ENCODE measurements at places on chromosomes 1 and 21.

- DNase-seq, result no peak
Measured at GRCh38 chr1:19423130-19423529, 62.2 kb downstream of the CAPZB start.

DNA sequence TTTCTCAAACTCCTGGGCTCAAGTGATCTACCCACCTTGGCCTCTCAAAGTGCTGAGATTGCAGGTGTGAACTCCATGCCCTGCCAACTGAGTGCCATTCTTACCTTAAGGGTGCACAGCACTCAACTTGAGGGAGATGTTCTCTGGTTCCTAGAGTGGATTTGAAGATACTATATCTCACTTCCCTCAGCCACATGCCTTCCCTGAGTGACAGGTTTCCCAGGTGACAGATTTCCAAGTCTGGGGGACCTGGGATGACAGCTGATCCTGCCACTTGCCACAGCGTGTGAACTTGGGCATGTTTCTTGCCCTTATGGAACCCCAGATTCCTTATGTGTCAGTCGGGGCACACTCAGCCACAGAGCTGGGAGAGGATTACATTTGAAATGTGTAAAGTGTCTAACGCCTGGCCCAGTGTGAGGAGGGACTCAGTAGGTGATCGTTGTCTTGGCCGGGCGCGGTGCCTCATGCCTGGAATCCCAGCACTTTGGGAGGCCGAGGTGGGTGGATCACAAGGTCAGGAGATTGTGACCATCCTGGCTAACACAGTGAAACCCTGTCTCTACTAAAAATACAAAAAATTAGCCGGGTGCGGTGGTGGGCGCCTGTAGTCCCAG, 29.6 kb upstream of the BTG2 start:
- no peak for DNase-seq

- no peak for DNase-seq
Measured at GRCh38 chr1:211420845-211421454, 71.0 kb downstream of the RD3 start.

DNA sequence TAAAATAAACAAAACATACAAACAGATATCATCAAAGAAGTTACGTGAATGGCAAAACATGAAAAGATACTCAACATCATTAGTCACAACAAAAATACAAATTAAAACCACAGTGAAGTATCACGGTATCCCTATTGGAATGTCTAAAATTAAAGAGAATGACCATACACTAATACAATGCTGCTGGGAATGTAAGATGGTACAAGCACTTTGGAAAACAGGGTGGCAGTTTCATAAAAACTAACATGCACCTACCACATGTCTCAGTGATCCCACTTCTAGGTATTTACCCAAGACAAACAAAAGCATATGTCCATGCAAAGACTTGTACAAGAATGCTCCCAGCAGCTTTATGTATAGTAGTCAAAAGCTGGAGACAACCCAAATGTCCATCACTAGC, 69.1 kb downstream of the HSF2BP start:
- DNase-seq, result no peak

DNA sequence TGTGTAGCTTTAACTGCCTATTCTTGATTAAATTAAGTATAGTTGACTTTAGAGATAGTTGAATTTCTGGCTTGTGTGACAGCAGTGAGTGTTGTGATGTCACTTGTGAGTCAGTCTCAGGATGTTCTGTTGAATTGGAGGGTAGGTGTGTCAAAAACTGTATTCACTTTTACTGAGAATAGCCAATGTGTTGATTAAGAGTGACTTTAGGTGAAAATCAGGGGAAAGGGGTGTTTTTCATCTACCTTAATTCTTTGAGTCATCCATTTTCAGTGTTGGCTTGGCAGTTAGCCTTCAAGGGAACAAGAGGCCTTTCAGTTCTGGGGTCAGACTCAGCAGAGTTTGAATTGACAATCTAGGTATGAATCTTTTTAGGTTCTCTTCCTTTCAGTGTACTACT, 75.9 kb downstream of the CDC14A start:
- no peak for DNase-seq

DNA sequence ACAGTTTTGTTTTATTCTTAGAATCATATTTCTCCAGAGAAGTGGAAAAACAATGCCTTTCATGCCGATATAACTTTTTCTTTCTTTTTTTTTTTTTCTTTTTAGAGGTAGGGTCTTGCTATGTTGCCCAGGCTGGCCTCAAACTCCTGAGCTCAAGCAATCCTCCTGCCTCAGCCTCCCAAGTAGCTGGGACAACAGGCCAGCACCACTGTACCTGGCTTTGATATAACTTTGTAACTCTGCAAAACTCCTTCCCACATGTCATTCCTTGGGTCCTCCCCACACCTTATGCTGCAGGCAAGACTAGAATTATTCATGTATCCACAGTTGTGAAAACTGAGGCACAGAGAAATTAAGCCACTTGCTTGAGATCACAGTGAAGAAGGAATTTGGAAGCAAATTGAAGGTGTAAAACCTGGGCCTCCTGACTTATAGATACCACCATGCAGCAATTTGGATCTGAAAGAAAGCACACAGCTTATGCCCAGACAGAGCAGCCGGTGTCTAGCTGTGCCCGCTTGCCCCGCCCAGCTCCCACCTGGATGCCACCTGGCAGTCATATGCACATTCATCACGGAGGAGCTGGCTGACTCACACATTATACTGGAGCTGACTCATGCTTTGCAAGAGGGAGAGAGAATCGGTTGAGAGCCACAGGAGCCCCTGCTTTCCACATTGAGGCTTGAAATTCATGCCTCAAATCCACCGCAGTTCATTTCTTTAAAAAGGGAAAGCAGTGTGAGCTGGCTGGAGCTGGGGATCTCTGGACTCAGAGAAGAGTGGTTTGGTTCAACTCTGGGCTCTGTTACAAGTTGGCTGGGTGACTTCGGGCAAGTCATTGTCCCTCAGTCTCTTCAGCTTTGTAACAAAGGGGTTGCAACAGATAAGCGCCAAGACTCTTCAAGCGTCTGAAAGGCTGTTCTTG, 8.3 kb upstream of the SLC2A1 start:
- peak; percentile 97 for DNase-seq
